ENCODE measurements at places on chromosomes 16 and 17.

GRCh38 chr16:56800355-56800754 is 64.7 kb upstream of the SLC12A3 start:
- no peak for DNase-seq

GRCh38 chr17:28407974-28408306 is 1.9 kb upstream of the SLC46A1 start:
- DNase-seq: no peak

DNA sequence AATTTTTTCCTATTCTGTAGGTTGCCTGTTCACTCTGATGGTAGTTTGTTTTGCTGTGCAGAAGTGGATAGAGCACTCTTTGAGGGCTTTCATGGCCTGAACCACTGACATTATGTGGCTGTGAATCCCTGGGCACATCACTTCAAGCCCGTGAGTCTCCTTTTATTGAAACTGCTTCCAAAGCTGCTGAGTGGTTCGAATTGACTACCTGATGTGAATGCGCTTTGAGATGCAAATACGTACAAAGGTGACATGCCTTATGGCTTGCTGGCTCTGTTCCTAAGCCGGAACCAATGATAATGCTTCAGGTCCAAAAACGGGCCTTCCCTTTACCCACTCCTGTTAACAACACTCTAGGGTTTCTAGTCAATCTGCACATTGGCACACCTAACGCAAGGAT is 34.3 kb downstream of the ASPA start:
- no peak for DNase-seq

DNA sequence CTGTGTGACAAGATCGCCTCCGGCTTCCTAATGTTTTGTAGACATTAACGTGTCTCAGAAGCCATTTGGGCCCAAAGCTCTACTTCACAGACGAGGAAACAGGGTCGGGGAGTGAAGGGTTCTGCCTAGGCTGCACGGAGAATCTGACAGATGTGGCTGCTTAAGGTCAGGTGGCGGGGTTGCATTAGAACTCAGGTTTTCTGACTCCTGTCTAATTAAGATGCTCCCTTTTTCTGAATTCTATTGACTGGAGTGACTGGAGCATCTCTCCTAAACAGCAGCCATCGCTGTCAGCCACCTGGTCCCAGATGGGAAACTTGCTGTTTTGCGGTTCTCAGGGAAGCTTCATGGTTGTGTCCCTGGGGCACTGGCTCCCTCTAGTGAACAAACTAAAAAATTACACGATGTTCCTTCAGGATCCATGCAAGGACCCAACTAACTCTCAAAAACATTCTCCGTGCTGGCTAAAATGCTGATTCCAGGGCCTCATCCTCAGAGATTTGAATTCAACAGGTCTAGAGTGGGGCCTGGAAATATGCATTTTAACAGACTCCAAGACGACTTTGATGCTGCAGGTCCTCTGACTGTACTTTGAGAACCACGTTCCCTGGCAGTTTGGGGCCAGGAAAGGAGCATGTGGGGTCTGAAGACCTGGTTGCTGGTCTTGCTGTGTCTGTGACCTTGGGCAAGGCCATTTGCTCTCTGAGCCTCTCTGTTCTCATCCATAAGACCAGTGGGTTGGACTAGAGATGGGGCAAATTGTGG is 117.4 kb downstream of the IRF8 start:
- DNase-seq: peak; percentile 21

GRCh38 chr17:38881600-38882191 is 11.8 kb downstream of the LASP1 start:
- DNase-seq: no peak
